ENCODE measurements at places on chromosomes 12 and 14.
A peak's percentile ranks its signal among the peaks of the same experiment; 100 is the strongest.

GRCh38 chr12:15650399-15651128 is 138.6 kb downstream of the EPS8 start:
- no peak for DNase-seq

- no peak for DNase-seq
These were observed 13.0 kb downstream of the FGD6 start for GRCh38 chr12:95204141-95204866.

DNA sequence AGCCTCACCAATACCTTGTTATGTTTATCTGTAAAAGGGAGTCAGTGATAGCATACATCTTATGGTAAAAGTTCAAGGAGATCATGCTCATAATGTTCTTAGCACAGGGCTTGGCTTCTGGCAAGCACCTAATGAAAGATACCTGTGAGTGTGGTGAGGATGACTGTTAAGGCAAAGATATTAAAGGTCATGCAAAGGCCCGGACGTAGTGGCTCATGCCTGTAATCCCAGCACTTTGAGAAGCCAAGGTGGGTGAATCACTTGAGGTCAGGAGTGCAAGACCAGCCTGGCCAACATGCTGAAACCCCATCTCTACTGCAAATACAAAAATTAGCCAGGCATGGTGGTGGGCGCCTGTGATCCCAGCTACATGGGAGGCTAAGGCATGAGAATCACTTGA is 425.9 kb upstream of the TBX3 start:
- DNase-seq, result no peak

- no peak for DNase-seq
These were observed 123.0 kb downstream of the SCARB1 start for GRCh38 chr12:124740691-124741137.

- peak; percentile 75 for DNase-seq
These were observed 171.2 kb downstream of the ZFP36L1 start for GRCh38 chr14:68621400-68622365.

DNA sequence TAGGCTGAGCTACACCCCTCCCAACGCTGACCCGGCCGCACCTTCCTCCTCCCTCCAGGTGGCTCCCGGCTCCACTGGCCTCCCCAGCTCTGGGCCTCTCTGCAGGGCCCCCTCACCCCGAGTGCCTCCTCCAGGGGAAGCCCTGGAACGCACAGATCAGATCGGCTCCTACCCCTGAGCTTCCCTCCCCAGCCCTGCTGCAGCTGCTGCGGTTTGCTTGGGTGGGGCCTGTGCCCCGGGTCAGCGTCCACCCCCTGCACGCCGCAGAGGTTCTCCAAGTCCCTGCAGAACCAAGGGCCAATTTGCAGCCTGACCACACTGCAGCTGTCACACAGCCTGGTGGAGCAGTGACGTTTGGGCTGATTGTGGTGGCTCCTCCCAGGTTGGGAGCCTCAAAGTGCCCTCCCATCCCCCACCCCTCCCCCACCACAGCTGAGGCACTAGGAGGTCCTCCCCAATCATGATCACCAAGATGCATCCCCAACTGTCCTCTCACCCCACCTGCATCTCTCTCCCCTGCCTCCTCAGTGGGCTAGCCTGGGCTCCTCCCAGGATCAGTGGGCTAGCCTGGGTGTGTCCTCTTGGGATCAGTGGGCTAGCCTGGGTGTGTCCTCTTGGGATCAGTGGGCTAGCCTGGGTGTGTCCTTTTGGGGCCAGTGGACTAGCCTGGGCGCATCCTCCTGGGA is 12.8 kb upstream of the FBRSL1 start:
- DNase-seq, result no peak

- no peak for DNase-seq
These were observed 154.4 kb downstream of the LRIG3 start for GRCh38 chr12:58765653-58766512.

DNA sequence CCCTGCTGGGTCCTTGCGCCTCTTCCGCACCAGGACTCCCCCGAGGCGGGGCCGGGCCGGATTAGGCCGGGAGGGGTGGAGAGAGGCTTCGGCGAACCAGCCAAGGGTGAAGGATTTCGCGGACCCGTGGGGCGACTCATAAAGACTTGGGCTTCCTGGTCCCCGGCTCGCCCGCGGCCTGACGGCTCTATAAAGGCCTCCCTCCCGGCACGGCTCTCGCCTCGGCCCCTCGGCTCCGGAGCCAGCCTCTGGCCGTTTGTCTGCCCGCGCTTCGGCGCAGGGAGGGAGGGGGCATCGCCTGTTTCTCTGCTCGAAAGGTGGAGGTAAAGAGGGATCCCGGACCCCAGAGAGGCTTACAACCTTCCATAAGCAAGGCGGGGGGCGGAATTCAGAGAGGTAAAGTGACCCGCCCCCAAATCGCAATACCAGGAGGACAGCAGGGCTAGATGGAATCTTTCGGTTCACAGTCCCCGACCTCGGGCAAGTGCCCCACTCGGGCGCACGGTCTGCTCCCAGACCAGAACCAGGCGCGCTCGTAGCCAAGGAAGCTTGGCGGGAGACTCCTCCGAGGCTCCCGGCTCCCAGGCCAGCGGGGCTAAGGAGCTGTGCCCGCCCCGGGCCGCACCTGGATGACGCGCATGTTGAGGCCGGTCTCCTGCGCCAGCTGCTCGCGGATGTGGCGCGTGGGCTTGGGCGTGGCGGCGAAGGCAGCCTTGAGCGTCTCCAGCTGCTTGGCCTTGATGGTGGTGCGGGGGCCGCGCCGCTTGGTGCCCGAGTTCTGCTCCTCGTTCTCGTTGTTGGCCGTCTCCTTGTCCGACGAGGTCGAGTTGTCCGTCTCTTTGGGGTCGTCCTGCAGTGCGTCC is 3.9 kb downstream of the LHX5 start:
- DNase-seq, result no peak

DNA sequence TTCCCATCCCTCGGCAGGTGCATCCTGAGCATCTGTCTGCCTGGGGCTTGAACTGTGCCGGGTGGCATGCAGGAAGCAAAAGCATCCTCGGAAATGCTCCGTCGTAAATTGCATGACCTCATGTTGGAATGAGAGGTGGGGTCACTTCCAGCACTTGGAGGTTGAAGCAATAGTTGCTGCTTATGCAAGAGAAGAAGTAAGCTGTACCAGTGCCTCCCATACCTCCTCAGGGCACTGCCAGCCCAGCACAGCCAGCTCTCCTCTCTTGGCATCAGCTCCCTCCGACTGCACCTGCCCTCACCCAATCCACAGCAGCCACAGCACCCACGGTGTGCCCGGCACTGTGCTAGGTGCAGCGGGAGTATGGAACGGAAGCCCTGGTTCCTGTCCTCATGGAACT is 11.5 kb downstream of the TEAD4 start:
- no peak for DNase-seq

- DNase-seq, result no peak
These were observed 251.3 kb downstream of the SLC16A7 start for GRCh38 chr12:59847127-59847526.

DNA sequence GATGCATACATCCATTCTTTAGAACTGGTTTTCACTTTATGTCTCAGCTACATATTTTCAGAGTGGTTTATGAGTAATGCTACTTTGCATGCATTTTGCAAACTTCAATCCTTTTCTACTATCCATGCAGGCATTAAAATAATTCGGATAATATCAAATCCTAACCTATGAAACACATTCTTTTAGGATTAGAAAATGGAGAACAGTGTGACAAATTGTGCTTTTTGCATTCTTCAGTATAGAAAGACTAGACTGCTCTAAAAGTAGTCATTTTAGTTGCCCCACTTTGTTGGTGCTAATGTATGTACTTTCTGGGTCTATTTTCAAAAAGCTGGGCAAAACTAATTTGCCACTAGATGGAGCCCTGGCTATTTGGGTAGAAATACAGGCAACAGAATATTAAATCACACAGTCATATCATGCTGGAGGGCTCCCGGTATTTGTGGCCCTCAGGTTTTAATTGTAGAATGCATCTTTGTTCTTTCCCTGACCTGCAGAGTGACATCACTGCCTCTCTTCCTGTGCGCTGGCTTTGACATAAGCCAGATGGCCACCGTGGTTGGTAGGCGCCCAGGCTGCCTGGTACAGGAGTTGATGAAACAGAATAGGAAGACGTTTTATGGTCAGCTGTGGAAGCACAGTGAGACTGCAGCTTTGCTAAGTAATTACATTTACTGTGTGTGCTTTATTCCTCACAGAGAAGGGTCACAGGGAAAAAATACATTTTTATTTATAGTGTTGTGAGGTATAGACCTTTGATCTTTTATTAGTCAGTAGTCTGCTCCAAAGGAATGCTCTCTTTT is 28.1 kb downstream of the MSRB3 start:
- DNase-seq, result no peak

- no peak for DNase-seq
These were observed 75.9 kb downstream of the CCDC60 start for GRCh38 chr12:119410396-119410795.

- DNase-seq, result no peak
These were observed 51.2 kb upstream of the KCNH3 start for GRCh38 chr12:49487605-49488004.

- DNase-seq, result no peak
These were observed 10.9 kb upstream of the KRT77 start for GRCh38 chr12:52713960-52714886.

- no peak for DNase-seq
These were observed 1221.0 kb downstream of the AACS start for GRCh38 chr12:126286203-126286602.

DNA sequence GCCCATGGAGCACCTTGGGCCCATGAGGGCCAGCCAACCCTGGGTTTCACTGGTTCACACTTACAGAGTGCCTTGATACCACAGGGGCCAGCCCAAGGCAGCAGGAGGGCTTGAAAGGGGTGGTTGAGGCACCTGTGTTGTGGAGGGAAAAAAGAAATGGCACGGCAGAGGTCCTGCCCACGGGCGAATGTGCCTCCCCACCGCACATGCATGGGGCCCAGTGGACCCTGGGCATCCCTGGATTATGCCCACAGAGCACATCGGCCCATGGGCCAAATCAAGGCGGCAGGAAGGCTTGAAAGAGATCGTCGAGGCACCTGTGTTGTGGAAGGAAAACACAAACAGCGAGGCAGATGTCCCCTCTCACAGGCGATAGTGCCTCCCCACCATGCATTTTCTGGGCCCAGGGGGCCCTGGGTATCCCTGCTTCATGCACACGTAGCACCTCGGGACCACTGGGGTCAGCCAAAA is 378.1 kb downstream of the ALG10 start:
- no peak for DNase-seq

DNA sequence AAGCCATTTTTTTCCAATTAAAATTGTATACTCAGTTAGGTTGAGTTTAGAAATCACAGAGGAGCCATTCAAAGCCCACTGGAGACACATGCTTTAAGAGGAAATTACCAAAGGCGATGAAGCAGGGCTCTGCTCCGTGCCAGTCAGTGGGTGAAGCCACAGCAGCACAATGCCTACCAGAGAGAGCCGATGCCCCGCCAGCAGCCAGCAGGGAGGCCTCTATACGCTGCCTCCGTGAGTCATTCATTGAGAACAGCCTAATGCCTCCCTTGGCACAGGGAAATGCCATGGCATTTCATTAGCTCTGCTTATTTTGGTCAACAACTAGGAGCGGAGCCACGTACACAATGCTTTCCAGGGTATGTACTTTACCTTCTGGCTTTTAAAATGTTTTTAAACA is 197.8 kb upstream of the FRMD6 start:
- DNase-seq, result no peak

DNA sequence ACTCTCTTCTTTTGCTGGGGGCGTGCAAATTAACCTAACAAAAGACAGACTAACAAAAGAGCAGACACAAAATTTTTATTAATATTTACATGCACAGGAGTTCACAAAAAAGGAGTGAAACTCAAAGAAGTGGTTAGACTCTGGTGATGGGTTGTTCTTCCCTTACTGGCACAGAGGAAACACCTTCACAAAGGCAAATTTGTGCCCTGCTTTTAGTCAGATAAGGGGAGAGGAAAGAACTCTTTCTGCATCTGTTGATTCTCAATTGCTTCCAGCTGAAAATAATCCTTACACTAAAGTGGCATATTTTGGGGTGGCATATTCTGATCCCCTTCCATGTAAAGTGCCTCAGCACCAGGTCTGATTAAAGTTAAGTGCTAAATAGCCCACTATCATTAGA is 190.2 kb upstream of the AMIGO2 start:
- no peak for DNase-seq

- no peak for DNase-seq
These were observed 45.1 kb downstream of the MYF5 start for GRCh38 chr12:80761838-80762237.

DNA sequence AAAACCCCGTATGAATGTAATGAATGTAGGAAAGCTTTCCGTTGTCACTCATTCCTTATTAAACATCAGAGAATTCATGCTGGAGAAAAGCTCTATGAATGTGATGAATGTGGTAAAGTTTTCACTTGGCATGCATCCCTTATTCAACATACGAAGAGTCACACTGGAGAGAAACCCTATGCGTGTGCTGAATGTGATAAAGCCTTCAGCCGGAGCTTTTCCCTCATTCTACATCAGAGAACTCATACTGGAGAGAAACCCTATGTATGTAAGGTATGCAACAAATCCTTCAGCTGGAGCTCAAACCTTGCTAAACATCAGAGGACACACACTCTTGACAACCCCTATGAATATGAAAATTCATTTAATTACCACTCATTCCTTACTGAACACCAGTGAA is 23.8 kb downstream of the ZNF891 start:
- DNase-seq, result no peak

GRCh38 chr12:24228371-24228770 is 278.9 kb upstream of the SOX5 start:
- no peak for DNase-seq

GRCh38 chr12:74959657-74960056 is 250.0 kb downstream of the KCNC2 start:
- no peak for DNase-seq

DNA sequence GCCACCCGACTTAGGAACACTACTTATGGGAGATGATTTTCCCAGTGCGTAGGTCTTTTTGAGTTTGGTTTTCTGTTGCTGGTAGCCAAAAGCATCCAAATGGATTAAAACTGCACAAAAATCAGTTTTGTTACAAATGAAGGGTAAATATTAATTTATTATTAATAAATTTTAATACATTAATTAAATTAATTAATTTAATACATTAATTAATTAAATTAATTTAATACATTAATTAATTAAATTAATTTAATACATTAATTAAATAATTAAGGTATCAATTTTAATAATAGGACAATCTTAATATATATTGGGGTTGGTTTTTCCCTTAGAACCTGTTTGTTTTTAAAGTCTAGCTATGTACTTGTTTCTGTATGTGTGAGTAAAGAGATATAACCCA is 23.6 kb downstream of the AK7 start:
- no peak for DNase-seq

DNA sequence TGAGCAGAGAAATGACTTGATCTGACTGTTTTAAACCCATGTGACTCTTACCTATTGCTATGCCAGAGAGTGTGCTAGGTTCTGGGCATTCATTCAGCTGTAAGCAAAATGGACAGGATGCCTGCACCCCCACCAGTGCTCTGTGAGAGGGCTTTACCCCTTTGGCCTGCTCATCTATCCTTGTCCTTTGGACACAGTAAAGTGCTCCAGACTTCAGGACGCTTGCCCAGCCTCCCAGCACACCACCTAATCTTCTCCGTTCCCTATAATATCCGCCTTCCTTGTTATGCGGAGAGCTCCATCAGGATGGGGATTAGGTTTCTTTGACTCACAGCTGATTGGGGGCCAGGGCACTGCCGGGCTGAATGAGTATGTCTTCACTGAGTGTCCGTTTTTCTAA is 4.4 kb upstream of the ZNF839 start:
- no peak for DNase-seq

GRCh38 chr12:121774968-121775474 is 18.5 kb downstream of the RHOF start:
- no peak for DNase-seq

- DNase-seq, result no peak
These were observed 59.5 kb downstream of the SLC4A8 start for GRCh38 chr12:51484119-51484518.
